ENCODE measurements at places on chromosomes 2 and 18. TPM values are rescaled to one million over a fixed set of nuclear protein-coding genes. Genes with fewer than 3 reads are reported as not detected.

- no peak for DNase-seq
Observed at GRCh38 chr18:79763407-79763806, 34.3 kb upstream of the KCNG2 start.

The UGT1A10 gene
- total RNA-seq = not detected

DNA sequence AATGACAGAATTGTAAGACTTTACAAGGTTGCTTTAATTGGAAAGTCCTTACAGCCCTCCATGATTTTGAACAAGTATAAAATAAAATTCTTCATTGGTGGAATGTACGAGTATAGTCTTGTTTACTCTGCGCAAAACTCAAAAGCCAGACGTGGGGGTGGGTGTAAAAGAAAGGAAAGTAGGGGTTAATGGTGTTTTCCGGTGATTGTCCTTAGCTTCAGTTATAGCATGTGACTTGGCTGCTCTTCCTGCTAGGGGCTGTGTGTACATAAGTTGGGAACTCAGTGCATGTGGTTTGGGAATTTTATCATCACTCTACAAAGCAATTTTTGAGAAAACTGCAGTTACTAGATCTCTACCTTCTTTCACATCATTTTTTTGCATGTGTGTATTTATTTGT lies 82.4 kb upstream of the CAVIN2 start:
- no peak for DNase-seq

- DNase-seq = no peak
Observed at GRCh38 chr2:16622399-16622968, 43.1 kb downstream of the CYRIA start.

The UPP2 gene
- total RNA-seq = not detected

The ECEL1 gene
- total RNA-seq = not detected

The SLC40A1 gene
- total RNA-seq = 44.0 TPM

DNA sequence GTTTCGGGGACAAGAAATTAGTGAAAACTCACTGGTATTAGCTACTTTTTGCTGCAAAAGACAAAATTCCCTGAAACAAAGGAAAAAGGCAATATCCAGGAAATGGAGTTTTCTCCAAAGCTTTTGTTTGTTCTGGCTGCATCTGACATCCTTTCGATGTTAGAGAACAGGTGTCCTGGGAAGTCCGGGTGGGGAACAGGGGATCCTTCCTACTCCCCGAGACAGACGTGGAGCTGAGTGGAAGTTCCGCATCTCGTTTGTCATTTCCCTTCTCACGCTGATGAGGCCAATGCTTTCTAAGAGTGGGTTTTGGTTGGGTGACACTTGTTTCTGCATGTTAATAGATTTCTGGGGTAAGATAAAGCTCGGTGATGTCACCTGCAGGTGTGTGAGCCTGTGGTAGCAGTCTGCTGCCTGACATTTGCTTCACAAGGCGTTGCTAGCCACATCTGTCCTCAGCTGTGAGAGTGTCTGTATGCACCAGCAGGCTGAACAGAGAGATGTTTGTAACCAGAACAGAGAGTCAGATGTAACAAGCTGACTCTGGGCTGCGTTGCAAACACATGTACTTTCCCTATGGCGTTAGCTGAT lies 125.9 kb downstream of the ACOXL start:
- no peak for DNase-seq

DNA sequence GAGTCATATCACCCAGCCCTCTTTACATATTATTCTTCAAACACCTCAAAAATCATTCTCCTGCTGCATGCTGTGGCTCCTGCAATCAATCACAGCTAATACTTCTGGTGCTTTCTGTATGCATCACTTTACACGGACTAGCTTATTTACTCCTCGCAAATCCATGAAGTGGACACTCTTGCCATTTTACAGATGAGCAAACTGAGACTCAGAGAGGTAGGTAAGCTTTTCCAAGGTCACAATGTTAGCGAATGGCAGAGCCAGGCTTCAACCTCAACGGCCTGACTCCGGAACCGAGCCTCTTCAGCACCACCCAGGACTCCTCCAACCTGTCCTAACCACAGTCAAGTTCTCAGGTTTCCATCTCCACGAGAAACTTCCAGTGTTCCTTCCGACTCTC lies 36.8 kb downstream of the TCF4 start:
- no peak for DNase-seq

All from left ventricle myocardium inferior (tissue), 1 donor.